ENCODE measurements at places on chromosomes 1 and 21.

DNA sequence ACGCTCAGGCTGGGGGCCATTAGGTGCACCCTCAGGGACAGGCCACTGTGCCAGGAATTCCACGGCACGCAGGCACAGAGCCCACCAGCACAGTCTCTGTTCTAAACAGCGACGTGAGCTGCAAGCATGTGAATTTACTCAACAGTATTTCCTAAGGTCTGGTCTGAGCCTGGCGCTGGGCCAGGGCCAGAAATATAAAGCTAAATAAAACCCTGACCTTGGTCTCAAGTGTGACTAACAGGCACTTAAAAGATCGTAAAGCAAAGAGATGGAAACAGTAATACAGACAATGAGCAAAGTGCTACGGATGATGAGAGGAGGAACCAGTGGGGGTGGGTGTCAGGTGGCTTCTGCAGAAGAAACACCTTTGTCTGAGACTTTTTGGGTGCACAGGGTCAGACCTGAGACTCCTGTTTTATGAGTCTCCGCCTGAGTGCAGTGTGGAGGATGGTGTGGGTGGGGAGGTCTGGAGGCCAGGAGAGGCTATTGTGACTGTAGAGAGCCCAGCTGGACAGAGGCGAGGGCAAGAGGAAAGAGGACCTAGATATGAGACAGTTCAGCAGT is 53.4 kb upstream of the EDN2 start:
- DNase-seq, result no peak

GRCh38 chr1:43387976-43388599 is 1.5 kb downstream of the MED8 start:
- DNase-seq, result no peak

DNA sequence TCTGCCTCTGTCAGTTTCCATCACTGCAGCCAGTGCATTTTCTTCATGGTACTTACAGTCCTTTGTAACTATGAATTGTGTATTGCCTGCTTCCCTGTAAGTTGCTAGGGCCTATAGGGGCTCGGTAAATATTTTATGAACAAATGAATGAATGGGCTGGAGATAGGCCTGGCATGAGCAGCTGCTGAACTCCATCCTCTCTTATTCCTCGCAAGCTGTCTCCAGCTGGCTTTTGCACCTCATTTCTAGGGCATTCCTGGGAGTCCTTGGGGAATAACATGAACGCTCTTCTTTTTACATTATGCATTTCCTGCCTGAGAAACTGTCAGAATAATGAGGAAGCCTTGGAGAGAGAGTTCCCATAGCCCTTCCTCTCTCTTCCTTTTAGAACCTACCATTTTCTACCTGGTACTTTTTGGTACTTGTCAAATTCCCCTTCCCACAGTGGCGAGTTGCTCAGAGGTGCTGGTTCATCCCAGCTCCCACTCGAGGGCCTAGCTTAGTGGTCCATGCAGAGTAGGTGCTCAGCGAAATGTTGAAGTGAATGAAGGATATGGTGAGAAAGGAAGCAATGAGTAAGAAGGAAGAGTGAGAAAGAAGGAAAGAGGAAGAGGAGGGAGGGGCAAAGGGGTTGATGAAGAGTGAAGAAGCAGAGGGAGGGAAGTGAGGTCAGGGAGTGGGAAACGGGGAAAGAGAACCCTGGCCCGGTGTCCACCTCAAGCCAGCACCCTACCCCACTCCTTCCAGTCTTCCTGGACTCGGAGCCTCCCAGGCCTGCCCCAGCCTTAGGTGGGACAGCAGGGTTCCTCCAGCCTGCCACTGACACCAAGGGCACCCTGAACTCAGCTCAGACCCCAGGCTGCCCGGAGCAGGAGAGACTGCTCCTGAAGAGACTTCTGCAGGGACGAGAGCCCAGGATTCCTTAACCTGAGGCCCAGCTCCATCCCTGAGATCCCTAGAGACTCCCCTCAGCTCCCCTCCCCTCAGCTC is 29.6 kb downstream of the KCNC4 start:
- no peak for DNase-seq

- DNase-seq, result no peak
Measured at GRCh38 chr1:231918239-231919015, 291.8 kb downstream of the DISC1 start.

- peak; percentile 88 for DNase-seq
Measured at GRCh38 chr1:65174585-65174984, 26.6 kb downstream of the AK4 start.

DNA sequence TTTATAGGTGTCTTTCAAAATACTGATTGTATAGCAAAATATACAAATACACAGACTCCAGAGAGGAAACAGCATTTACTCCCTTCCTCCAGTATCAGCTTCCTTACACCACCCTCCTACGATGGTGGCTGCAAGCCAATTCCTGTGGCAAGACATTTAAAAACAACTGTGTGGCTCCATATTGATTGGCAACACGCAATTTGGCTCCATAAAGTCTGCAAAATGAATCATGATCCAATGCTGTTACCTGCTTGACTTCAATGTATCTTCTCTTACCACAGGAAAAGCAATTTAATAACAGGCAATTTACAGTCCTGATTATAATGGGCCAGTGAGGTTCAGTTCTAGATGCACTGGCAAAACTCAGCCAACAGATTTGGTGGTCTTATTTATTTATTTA is 19.7 kb upstream of the ATP6V1G3 start:
- DNase-seq, result no peak

- no peak for DNase-seq
Measured at GRCh38 chr1:24752305-24752704, 7.1 kb downstream of the CLIC4 start.

DNA sequence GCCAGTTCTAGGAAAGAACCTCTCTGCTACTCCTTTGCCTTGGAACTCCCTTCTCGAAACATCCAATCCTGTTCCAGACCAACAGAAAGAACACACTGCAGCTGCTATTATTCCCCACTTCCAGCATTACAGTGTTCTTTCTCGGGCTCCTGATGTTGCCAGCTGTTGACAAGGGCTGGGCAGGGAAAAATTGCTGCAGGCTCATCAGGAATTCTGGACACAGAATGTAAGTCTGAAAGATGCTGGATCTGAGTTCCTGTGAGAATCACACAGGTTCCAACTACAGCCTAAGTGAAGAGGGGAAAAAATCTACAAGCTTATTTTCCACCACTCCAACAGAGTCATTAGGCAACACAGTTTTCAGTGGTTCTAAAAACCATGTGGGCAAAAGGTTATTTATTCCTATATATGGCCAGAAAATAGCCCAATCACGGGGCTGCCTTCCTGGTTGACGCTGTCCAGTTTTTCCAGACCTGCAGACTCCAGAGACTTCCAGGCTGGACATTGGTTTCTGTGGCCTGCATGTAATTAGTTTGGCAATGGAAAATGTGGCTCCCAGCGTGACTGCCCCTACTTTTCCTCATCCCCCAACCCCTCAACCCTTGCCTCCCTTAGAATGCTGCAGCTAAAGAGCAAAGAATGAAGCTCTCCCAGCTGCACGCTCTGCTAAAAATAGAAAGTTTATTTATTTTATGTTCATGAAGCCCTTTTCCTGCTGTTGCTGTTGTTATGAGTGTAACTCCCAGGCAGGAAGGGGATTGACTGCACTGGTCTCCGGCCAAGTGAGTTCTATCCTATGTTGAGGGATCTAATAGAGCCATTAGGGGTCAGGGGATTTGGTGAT is 8.3 kb upstream of the KIAA0040 start:
- no peak for DNase-seq

- DNase-seq, result no peak
Measured at GRCh38 chr1:214107322-214108096, 119.7 kb downstream of the PROX1 start.

DNA sequence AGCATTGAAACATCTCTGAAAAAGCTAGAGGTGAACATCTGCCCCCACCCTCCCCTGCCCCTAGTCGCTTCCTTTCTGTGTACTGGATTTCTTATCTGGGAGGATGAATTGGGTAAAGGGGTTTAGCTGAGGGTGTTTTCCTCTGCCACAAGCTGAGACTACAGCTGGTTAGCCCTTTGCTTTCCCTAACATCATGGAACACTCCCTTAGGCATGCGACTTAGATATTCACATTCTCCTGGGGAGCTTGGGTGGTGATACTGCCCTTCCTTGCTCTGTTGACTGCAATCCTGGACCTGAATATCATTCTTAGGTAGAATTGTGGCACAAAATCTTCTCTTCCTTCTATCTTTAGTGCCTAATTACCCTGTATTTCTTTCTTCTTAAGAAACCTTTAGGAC is 117.4 kb upstream of the KIAA0040 start:
- peak; percentile 22 for DNase-seq

DNA sequence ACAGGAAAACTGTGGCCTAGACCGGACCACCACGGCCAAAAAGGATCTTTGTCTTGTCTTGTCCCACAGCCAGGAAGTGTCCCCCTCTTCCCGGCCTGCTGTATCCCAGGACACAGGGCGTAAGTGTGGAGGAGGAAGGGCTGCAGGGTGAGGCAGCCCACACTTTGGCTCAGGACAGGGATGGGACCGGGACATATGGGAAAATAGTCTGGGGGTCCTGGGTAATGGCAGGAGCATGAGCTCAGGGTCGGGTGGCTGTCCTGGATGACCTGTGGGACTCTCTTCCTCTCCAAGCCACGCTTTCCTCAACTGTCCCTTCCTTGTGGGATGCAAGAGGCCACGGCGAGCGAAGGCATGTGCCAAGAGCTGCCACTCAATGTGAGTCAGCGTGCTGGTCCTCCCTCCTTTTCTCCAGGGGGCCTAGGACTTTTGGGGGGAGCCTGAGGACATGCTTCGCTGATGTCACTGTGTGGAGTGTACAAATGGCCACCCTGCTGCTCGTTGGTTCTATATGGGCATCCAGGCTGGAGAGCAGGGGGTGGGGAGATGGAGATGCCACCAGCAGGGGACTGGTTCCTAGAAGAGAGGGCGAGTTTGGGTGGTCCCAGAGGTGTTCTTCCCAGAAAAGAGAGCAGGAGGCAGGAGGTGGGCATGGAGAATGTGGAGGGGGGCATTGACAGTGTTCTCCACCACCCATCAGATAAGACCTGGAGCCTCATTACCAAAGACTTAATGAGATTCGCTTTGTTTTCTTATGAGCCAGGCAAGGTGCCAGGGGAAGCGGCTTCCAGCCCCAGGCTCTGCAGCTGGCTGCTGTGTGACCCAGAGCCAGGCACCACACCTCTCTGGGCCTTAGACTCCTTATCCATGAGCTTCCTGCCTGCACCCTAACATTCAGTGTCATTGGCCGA is 11.5 kb upstream of the PADI1 start:
- no peak for DNase-seq

GRCh38 chr1:229862017-229862774 is 204.8 kb upstream of the GALNT2 start:
- no peak for DNase-seq

DNA sequence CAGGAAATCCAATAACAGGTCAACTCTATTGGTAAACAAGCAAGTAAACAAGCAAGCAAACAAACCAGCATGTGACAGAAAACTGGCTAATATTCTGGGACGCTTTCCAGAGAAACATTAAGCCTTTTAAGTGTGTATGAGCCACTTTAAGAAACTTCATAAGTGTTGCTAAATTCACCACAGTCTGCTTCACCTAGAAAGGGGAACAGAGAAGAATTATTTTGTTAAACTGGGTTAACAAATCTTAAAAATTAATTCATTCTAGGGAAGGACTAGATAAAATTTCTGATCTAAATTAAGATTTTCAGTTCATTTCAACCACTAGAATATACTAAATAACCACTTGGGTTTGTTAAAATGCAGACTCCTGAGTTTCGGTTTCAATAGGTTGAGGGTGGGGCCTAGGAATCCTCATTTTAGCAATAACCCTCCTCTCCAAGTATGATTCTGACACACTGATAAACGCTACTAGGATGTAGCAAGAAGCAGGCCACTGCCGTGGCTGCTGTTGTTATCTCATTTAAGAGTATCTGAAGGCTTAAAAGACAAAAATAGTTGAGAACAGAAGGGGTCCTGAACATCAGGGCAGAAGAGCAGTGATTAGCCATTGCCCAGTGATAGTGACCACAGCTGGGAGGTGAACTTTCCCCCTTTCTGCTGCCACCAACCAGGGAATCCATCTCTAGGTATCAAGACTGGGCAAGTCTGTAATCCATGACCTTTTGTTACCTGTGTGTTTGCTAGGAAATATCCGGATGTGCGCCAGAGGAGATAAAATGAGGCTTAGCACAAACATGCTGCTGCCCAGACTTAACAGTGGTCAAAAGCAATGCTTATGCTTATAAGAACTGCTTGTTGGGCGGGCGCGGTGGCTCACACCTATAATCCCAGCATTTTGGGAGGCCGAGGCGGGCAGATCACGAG is 11.2 kb downstream of the CREG1 start:
- peak; percentile 43 for DNase-seq

DNA sequence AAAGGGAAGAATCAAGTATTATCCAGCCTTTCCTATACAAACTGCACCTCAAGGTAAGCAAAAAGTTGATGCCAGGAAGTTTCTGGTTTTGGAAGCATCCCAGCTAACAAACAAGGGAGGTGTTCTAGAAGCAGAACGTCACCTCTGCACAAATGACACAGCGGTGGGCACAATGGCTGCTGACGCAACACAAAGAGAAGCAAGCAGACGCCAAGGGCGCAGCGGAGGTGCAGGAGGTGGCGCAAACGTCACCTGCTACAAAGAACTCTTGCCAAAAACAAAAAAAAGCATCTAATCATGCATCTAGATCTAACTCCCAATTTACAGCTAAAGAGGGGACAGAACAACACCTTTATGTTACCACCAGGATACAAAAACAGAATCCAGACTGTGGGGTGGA is 88.5 kb downstream of the NPHP4 start:
- no peak for DNase-seq

- DNase-seq, result no peak
Measured at GRCh38 chr1:203643213-203644045, 16.8 kb downstream of the ATP2B4 start.

DNA sequence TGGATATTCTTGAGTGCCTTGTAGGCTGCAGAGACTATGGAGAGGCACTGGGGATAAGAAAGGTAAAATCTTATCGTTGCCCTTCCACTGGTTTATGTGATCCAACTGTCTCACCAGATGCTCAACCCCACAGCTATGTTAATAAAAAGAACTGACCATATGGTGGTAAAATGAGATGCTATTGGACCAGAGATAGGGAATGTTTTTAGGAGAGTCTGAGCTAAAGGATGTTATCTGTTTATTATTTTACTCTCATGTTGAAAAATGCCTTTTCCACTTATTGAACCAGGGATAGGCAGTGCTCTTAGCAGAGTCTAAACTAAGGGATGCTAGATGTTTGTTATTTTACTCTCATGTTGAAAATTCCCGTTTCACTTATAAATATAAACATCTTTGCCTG is 172.8 kb upstream of the GREM2 start:
- DNase-seq, result peak; percentile 95

DNA sequence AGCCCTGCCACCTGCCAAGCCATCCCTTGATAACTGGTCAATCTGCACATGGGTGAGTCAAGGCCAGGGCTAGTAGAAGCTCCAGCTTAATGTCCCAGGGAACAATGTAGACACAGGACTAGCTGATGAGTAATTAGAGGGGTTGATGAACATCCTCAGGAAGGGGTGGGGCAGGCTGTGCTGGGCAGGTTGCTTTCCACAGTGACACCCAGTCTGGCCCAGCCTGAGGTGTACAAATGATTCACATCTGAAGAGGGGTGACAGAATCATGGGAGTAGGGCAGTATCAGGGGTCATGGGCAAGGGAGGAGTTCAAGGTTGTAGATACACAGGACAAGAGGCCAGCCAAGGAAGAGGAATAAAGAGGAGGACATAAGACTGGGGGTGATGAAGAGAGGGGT is 4.3 kb downstream of the LPAR3 start:
- DNase-seq, result no peak

Measured in NCI-H82 (cell line).